ENCODE measurements at places on chromosomes 6 and 20. TPM values are rescaled to one million over a fixed set of nuclear protein-coding genes. Genes with fewer than 3 reads are reported as not detected.
A peak's percentile ranks its signal among the peaks of the same experiment; 100 is the strongest.

The CAGE1 gene
- 0.17 TPM for total RNA-seq

DNA sequence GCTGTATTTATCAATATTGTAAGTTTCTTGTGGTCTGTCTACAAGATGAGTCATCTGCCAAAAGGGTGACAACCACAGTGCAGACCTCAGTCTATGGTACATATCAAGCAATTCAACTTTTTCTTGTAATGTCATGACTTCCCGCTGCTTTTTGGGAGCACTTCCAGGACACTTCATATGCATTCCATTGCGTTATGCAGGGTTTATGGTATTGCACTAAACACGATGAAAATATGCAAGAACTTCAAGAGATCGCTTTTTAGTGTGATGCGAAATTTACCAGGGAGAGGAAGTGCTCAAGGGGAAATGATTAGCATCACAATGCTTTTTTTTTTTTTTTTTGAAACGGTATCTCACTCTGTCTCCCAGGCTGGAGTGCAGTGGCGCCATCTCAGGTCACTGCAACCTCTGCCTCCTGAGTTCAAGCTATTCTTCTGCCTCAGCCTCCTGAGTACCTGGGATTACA lies 166.5 kb downstream of the TFAP2A start:
- DNase-seq, result no peak

DNA sequence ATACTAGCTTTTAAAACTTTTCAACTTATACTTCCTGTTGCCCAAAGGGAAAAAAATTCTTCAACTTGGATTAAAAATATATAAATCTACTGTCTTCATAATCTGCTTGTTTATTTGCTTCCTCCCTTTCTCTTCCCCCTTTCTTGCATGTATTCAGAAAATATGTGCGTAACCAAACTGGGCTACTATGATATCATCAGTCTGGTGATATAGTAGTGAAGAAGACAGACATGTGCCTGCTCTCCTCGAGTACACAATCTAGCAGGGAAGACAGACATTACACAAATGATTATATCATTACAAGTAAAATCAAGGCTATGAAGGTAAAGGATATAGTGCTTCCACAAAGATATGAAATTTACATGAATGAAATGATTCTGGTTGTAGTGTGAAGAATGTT lies 31.0 kb downstream of the IBTK start:
- DNase-seq, result no peak

GRCh38 chr20:38222231-38222922 lies 38.2 kb downstream of the KIAA1755 start:
- DNase-seq, result peak; percentile 69

- no peak for DNase-seq
Observed at GRCh38 chr20:8633366-8633765, 435.5 kb upstream of the PLCB4 start.

- DNase-seq, result no peak
Observed at GRCh38 chr20:35049776-35050352, 42.7 kb downstream of the TRPC4AP start.

The EDN3 gene
- total RNA-seq, result not detected

DNA sequence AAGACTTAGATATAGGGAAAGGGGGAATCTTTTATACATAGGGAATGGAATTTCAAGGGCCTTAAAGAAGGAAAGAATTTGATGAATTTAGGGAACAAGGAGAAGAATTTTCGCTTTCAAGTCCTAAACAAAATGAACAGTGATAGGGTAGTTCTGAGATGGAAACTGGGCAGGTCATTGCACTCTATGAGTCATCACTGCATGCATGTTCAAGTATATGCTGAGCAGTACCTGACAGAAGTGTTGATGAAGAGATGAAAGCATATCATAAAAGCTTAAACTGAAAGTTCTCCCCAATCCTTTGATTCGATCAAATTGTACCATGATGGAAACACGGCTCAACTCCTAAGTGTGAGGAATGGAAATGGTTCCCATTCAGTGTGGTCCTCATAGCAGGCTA lies 271.0 kb downstream of the TSHZ2 start:
- no peak for DNase-seq

GRCh38 chr6:110270165-110270564 lies 88.0 kb downstream of the METTL24 start:
- no peak for DNase-seq
